ENCODE measurements at places on chromosomes 16 and 17.
A peak's percentile ranks its signal among the peaks of the same experiment; 100 is the strongest.

DNA sequence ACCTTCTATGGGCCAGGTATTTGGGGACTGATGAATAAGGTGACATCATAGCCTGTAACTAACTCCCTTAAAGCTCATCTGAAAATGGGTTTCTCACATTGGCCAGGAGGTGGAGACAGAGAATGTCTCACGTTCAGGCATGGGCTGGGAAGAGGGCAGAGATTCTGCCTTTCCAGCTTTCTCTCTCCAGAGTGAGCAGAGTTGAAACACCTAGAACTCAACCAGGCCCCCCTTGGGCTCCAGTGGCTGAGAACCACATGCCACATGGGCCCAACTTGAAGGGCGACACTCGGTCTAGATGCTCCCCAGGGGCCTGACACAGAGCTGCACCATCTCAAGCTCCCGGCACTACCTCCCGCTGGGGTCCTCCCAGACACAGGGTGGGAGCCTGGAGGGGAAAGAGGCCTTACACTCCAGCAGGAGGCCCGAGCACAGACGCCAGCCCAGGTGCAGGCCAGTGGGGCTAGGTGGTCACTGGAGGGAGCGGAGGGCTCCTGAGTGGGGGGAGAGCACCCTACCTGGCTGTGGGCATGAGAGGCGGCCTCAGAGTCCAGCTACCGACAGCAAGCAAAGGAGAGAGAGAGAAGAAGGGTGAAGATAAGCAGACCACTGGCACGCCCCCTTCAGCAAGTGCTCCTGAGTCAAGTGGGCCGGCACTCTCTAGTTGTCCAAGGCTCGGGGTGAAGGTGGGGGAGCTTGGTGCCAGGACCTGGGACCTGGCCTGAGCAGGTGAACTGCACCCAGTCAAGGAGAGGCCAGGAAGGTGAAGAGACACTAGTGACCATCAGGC, 55.9 kb downstream of the MYO18A start:
- peak; percentile 85 for DNase-seq

GRCh38 chr17:31114956-31115555, 20.3 kb downstream of the NF1 start:
- DNase-seq = no peak

GRCh38 chr16:26598998-26599784, 467.5 kb upstream of the C16orf82 start:
- no peak for DNase-seq

DNA sequence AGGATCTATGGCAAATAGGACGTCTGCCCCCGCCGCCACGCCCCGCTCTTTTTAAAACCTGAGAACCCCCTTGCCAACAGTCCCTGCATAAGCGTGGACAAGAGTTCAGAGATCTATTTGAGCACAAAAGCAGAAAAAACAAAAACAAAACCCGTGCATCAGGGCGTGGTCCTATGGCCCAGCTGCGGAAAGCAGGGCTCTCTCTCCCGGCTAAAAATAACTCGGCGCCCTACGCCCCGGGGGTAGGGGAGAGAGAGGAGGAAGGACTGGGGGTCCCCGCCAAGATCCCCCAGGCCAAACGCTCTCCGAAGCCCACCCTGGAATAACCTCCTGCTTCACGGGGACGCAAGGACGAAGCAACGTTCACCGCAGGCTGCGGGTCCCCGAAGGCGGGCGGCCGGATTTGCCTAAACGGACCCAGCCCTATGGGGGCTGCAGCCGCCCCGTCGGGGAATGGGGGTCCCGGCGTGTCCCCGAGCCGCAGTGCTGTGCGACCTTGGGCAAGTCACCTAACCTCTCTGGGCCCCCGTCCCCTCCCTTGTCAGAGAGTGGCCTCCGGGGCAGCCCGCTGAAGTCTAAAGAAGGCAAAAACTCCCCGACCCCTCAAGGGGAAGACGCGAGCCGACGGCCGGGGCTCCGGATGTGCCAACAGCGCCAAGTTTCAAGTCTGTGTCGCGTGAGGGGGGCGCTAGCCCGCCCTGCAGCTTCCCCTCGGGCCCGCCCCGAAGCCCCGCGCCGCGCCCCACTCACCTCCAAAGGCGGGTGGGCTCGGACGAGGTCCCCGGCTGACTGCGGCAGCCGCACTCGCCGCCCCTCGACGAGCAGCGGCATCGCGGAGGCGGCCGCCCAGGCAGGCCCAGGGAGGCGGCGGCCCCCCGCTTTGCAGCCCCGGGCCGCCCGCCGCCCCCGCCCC, 477 bp downstream of the NTAN1 start:
- peak; percentile 70 for DNase-seq

- DNase-seq = no peak
Observed at GRCh38 chr16:89133457-89134127, 38.0 kb upstream of the CDH15 start.

GRCh38 chr16:86653285-86654006, 75.1 kb downstream of the FOXL1 start:
- DNase-seq = no peak

DNA sequence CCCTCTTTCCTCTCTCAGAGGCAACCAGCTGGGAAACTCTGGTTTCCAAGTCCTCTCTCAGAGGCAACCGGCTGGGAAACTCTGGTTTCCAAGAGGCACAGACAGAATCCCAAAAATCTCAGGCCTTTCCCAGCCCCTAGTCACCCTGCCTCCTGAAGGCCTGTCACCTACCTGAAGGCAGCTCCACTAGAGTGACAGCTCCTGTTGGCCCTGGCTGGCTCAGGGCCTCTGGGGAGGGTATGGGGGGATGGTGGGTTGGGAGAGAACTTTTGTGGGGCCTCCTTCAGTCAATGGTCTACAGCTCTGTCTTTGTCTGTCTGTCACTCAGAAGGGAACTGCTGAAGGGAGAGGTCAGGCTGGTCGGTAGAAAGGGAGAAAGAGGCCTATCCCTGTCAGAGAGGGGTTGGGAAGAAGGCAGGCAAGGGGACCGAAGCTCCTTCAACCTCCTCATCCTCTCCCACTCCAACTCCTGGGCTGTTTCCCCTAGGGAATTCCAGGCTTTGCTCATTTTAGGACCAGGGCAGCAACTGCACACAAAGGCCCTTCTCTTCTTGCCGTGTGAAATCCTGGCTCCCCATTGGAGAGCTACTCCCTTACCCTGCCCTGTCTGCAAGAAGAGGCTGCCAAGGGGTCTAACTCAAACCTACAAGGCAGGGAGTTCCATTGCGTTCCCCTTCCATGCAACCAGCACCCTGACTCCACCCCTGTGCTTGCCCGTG, 23.6 kb downstream of the COPZ2 start:
- DNase-seq = no peak

DNA sequence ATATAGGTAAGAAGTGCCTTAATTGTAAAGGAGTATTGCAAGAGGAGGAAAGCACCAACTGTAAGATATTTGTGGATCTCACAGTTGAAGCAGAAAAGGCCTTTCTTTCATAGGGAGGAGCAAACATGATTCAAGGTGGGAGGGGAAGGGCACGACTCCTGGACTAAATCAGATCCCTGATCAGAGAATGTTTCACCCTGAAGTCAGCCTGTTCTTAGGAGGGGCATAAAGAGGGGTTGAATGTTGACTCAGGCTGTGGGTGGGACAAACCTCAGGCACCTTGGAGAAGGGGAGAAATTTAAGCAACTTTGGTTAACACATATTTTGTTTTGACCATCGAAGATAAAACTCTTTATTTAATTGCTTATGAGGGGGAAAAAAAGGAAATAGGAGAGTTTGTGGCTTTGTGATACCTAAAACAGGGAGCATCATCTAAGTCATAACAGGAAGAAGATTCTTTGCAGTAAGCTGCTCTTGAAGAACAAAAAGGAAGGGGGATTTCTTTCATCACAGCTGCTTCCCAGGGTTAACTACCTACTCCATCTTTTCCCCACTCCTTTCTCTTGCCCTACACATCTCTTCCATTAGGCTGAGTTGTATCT, 158.6 kb upstream of the ZNF267 start:
- DNase-seq = peak; percentile 6

DNA sequence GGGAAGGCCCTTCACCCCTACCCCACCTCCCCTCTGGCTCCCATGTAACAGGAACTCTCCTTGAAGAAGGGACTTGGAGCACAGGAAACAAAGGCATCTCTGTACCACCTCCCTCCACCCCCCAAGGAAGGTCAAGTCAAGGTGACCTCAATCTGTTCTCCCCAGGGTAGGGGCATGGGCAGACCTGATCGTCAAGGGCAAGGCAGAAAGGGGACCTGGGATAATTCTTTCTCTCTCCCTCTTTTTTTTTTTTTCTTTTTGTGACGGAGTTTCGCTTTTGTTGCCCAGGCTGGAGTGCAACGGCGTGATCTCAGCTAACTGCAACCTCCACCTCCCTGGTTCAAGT, 4.3 kb upstream of the STAT5A start:
- DNase-seq = no peak

GRCh38 chr16:72927199-72928089, 120.5 kb downstream of the ZFHX3 start:
- peak; percentile 74 for DNase-seq

GRCh38 chr16:86048221-86048620, 149.3 kb downstream of the IRF8 start:
- no peak for DNase-seq

GRCh38 chr17:83053021-83053681, 26.3 kb upstream of the METRNL start:
- no peak for DNase-seq

- no peak for DNase-seq
Observed at GRCh38 chr17:33290253-33290652, 2.8 kb downstream of the ASIC2 start.

- DNase-seq = peak; percentile 50
Observed at GRCh38 chr17:10155371-10156076, 42.9 kb downstream of the GAS7 start.

DNA sequence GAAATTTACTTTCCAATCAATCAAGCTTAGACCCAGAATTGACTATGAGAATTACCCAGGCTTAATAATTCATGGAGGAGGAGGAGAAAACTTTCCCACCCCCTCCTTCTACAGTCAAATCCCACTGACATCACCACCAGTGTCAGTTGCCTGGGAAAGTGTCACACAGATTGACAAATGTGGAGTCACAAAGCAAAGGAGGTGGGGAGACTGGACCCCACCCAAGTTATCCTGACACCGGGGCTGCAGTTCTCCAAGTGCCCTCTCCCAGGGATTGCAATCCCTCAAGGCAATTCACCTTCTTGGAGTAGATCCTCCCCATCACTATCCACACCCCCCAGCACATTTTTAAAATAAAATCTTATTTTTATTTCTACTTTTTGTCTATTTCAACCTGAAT, 100.2 kb upstream of the CDH11 start:
- DNase-seq = no peak

DNA sequence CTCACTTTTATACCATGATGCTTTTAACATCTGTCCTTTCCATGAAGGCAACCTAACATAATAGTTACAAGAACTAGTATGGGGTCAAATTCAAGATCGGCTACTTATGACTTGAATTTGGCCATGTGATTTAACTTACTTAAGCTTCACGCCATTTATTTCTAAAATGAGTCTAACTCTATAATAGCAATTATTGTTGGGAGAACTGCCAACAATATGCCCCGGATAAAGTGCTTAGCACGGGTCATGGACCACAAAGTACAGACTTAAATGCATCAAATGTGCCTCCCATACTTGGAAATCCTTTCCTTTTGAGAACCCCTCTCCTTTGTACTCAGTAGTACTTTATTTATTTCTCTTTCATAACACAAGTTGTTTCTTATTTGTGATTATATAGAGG, 1603.6 kb upstream of the GOT2 start:
- DNase-seq = no peak

DNA sequence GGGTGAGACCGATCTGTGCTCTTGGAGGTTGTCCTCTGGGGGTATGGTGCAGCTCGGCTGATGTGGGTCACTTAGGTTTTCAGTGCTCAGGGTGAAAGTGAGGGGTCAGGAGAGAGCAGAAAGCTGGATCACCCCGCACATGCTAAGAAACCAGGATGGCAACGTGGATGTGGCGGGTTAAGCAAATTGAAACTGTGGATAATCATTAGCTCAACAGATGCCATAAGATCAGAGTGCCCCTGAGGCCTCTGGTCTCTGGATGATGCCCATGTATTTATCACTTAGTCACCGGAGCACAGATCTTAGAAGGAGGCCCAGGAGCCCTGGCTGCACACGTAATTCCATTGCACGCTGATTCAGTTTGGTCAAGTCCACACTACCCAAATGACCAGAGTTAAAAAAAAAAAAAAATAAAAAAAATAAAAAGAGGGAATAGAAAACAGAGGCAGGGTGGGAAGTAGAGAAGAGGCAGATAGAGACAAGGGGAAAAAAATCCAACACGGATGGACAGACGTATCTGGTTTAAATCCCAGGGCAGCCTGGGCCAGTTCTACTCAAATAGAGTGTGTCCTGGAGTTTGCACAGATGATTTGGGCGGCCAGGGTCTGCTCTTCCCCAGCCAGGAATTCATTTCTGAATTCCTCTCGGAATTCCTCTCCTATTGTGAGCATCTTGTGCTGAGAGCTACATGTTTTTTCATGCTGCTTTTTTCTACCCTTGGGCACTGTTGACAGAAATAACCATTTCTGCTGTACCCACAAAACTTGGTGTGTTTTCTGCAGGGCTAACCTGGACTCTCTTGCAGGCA, 378.3 kb downstream of the CPPED1 start:
- DNase-seq = no peak

- DNase-seq = peak; percentile 53
Observed at GRCh38 chr17:74711058-74711824, 1.5 kb downstream of the CD300LF start.

GRCh38 chr17:56983366-56983765, 5.4 kb downstream of the SCPEP1 start:
- peak; percentile 48 for DNase-seq

DNA sequence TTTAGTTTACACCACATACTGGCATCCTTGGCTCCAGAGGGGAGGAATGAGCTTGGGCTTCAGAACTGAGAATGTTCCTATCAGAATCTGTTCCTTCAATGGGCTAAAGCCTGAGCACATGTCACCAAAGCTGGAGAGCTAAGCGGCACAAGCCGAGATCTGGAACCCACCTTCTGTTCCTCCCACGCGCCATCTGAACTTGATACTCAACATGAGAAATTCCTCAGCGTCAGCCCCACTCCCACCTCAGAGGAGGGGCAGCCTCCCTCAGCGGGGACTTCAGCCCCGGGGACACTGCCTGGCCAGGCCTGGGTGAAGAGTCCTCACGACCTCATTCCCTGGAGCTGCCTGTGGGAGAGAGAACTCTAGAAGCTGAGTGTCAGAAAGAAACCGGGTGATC, 22.8 kb upstream of the SLC47A1 start:
- no peak for DNase-seq

GRCh38 chr17:59643159-59644140, 23.8 kb downstream of the CLTC start:
- no peak for DNase-seq

- DNase-seq = no peak
Observed at GRCh38 chr17:27977751-27978688, 64.5 kb upstream of the NLK start.

- no peak for DNase-seq
Observed at GRCh38 chr16:66391726-66392670, 25.5 kb downstream of the CDH5 start.

GRCh38 chr16:85901110-85901509, 2.1 kb downstream of the IRF8 start:
- no peak for DNase-seq

- no peak for DNase-seq
Observed at GRCh38 chr17:71071837-71072236, 902.5 kb downstream of the KCNJ2 start.

DNA sequence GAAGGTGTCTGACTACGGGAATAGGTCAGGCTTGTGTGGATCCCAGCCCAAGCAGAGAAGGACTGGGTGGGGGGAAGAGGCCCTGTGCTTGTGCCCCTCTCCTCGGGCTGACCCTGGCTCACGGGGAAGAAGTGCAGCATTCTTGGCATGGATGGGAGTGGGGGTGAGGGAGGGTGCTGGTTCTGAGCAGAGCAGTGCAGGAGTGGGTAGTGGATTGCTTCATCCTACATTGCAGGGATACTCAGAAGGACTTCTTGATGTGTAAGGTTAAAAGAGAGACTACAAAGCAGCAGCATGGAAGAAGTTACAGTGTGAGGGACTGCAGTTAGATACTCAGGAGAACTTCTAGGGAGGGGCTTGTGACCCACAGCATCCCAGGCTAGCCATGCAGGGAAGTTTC, 2.1 kb downstream of the ARHGAP23 start:
- DNase-seq = peak; percentile 49
